CD4-positive, CD25-positive, alpha-beta regulatory T cell (primary cell): ENCODE measurements at places on chromosomes 7 and 10. TPM values are rescaled to one million over a fixed set of nuclear protein-coding genes. Genes with fewer than 3 reads are reported as not detected.
A peak's percentile ranks its signal among the peaks of the same experiment; 100 is the strongest.

DNA sequence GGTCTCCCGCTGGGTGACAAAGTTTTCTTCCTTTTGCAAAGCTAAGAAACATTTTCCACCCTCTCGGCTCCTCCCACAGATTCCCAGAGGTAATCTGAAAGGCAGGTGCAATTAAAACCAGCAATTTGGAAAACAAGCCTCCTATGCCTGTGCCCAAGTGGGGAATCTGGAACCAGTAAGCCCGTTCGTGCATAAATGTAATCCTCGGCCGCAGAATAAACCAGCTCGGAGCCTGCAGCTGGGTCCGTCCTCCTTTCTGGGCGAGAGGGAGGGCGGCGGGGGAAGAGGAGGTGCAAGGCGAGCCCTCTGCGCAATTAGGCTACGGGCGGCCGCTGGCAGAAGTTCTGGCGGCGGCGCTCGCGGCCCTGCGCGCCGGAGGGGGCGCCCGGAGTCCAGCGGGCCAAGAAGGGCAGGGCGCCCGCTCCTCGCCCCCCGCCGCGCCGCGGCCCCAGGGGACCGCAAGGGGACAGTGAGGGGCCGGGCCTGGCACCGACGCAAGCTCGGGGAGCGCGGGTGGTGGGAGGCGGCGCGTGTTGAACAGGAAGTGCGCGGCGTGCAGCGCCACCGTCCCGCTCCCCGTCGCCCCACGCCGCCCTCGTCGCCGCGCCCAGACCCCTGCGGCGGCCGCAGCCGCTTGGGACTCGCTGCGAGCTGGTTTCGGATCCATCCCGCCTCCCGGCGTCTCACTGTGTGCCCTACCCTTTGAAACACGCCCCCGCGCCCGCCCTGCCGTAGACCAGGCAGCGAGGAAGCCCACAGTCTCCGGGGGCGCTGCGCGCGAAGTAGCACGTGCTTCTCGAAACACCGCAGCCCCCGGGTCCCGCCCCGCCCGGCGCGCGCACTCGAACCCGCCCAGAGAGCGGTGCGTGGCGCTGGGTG lies at the start of gene PRKAG2:
Gene PRKAG2, minus strand, starts transcription at position 217 of the 879 bp plus-strand sequence. CDS start 495 bp downstream, outside the sequence.
- DNase-seq, result peak; percentile 69
- H3K4me1 ChIP-seq, result peaks cover 19% of the 10 kb centered on the region
- H3K27ac ChIP-seq, result peak within 1 kb of the TSS; percentile 75
- H3K4me3 ChIP-seq, result peak within 1 kb of the TSS; percentile 93
- H3K36me3 ChIP-seq, result no peaks in the 10 kb centered on the region
- no peaks in the 10 kb centered on the region for H3K27me3 ChIP-seq

- no peaks in the 10 kb centered on the region for H3K36me3 ChIP-seq
- H3K27me3 ChIP-seq, result no peaks in the 10 kb centered on the region
- H3K27ac ChIP-seq, result no peak overlapping the region
- DNase-seq, result no peak
- H3K4me1 ChIP-seq, result no peaks in the 10 kb centered on the region
These were observed 31.1 kb downstream of the CPVL start for GRCh38 chr7:29115130-29115687.

DNA sequence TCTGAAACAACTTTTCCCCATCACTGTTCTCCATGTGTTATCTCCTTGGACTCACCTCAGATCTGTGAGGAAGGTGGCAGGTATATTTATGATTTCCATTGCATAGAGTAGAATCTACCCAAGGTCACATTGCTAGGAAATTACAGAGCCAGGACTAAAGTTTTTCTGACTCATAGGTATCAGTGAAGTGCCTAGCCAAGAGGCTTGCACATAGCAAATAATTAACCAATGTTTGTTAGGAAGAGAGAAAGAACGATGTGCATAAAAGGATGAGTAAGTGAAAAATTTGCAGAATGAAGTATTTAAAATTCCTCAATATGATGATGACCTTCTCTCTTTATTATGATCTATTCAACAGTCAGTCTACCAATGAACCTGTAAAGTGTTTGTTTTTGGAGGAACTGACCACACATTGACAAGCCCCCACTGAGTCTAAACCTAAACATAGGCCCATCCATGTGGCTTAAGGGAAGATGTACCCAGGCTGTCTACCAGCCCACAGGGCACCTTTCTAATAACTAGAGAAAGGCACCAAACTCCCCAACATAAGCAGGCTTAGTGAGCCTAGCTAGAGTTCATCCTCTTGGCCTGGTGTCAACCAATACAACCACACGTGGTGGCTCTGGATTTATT lies 252.9 kb upstream of the ZMIZ1 start:
- H3K27me3 ChIP-seq, result no peaks in the 10 kb centered on the region
- no peaks in the 10 kb centered on the region for H3K36me3 ChIP-seq
- no peak for DNase-seq

The TET1 gene
- 4.3 TPM for total RNA-seq

The NUTM2A gene
- 0.86 TPM for total RNA-seq
